H54 (cell line): ENCODE measurements at places on chromosomes 3 and 15.

GRCh38 chr15:63473007-63473748, 31.2 kb upstream of the USP3 start:
- no peak for DNase-seq

GRCh38 chr15:59694779-59695178, 5.7 kb upstream of the BNIP2 start:
- DNase-seq, result no peak

DNA sequence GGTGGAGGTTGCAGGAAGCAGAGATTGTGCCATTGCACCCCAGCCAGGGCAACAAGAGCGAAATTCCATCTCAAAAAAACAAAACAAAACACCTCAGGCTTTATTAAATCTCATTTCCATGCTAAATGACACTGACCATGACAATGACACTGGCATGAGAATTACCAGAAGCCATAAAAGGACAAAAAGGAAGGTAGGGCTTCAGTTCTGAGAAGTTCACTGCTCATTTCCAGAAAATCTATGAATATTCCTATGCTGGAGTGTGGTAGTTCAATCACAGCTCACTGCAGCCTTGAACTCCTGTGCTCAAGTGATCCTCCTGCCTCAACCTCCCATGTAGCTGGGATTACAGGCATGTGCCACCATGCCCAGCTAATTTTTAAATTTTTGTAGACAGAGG, 44.7 kb downstream of the PCNP start:
- no peak for DNase-seq

DNA sequence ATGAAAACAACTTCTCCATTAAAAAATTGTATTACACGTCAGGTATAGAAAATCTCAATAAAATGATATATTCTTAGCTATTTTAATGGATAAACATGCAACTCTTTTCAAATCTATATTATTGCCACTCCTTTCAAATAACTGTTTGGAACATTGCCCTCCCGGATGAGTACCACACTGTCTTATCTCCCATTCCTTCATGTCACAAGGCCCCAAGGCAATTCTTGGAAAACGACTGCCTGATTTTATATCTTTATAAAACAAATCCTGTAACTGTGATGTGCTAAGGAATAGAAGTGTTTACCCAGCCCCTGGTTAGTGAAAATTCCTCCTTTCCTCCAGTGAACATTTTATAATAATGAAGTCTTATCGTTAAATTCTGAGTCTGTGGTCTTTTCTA, 6.2 kb upstream of the ZNF619 start:
- DNase-seq, result no peak

DNA sequence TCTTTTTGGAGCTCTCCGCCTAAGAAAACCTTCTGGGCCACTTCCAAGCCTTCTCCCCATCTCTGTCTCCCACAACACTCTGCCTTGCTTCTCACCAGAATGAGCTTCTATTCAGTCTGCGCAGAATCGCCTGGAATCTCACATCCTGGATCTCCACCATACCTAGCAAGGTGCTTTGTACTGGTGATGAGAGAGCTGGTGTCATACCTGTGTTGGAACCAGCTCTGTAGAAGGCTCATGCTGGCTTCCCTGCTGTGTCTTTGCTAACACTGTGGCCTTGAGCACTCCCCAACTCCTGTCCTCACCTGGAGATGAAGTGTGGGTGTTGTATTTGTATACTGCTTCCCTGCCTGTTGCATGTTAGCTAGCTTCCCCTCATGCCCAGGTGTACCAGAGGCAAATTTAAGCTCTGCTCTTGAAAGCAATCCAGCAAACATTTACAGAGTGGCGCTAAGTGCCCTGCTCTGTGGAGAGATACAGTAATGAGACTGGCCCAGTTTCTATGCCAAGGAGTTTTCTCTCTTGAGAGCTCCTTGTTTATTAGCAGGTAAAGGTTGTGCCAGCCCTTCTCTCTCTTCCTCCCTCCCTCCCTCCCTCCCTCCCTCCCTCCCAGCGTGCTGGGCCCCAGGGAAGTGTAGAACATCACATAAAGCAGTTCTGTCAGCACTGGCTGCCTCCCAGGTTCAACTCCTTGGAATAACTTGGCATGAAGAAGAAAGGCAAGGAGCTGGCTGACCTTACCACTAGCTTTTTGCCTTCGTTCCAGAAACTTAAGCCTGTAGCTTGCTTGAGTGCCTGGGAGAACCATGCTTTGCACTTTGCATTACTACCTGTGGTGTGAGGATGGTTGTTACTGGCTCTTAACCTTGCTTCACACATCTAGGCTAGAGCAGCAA, 54.9 kb downstream of the TRIM71 start:
- DNase-seq, result no peak

GRCh38 chr15:67097930-67098740, 32.7 kb downstream of the SMAD3 start:
- no peak for DNase-seq
